Right forelimb (tissue), 1 donor: ENCODE measurements at places on chromosomes 2 and 18.

- no peak for DNase-seq
Measured at GRCh38 chr2:139529080-139529479, 748.9 kb upstream of the NXPH2 start.

GRCh38 chr2:230441227-230441897, 25.4 kb downstream of the SP100 start:
- DNase-seq, result no peak

GRCh38 chr2:191679818-191680600, 2.1 kb downstream of the NABP1 start:
- DNase-seq, result no peak

GRCh38 chr18:75754433-75754832, 326.9 kb upstream of the SMIM21 start:
- DNase-seq, result no peak

DNA sequence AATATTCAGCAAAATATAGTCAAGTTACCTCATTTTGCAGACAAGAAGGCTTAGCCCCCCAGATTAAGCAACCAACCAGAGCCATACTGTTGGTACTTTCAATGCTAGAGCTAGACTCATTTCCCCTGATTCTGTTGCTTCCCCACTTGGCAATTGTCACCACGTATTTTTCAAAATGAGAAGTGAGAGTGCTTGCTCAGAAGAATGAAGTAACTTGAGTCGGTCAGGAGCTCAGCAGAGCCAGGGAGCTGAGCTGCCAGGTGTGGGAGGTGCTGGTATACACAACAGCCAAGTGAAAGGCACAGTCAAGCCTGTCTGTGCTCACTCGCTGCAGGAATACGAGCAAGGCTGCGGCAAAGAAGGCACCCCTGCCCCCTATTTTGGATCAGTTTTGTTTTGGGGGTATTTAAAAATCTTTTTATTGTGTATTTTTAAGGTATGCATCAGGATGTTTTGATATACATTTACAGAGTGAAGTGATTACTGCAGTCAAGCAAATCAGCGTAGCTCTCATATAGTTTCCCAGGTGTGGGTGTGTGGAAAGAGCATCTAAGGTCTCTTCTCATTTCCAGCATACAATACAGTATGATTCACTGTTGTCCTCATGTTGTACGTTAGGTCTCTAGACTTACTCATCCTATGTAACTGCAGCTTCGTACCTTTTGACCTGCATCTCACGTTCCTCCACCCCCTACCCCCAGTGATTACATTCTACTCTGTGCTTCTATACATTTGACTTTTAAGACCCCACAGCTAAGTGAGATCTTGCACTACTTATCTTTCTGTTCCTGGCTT, 62.4 kb downstream of the MRPS9 start:
- no peak for DNase-seq

- no peak for DNase-seq
Measured at GRCh38 chr2:188345831-188346458, 54.3 kb downstream of the GULP1 start.

GRCh38 chr2:7692657-7693161, 775.5 kb downstream of the RNF144A start:
- no peak for DNase-seq

DNA sequence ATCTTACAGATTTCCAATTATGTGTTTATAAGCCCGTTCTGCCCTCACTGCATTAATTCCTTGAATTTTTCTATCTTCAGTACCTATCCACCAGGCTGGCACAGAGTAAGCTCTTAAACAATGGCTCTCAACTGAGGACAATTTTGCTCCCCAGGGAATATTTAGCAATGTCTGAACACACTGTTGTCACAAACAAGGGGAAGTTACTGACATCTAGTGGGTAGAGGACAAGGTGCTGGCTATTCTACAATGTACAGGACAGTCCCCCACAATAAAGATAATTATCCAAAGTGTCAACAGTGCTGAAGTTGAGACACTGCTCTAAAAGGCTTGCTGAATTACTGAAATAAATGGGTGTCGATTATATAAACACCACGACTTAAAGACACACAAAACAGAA, 5.0 kb downstream of the NDUFS1 start:
- DNase-seq, result no peak

- DNase-seq, result no peak
Measured at GRCh38 chr2:150400849-150401248, 86.6 kb downstream of the RND3 start.

- DNase-seq, result no peak
Measured at GRCh38 chr2:188277786-188278185, 13.9 kb upstream of the GULP1 start.

- DNase-seq, result peak; percentile 59
Measured at GRCh38 chr2:129117434-129117833, 798.8 kb upstream of the HS6ST1 start.

DNA sequence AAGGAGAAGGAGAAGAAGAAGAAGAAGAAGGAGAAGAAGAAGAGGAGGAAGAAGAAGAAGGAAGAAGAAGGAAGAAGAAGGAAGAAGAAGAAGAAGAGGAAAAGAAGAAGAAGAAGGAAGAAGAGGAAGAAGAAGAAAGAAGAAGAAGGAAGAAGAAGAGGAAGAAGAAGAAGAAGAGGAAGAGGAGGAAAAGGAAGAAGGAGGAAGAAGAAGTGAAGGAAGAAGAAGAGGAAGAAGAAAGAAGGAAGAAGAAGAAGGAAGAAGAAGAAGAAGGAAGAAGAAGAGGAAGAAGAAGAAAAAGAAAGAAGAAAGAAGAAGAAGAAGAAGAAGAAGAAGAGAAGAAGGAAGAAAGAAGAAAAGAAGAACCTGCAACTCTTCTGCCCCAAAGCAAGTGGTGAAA, 942.0 kb downstream of the DPP10 start:
- no peak for DNase-seq

- no peak for DNase-seq
Measured at GRCh38 chr18:13183359-13183758, 35.2 kb upstream of the LDLRAD4 start.

GRCh38 chr2:12288048-12288447, 428.7 kb upstream of the TRIB2 start:
- DNase-seq, result no peak

GRCh38 chr2:190583507-190584337, 49.2 kb upstream of the NEMP2 start:
- DNase-seq, result no peak

DNA sequence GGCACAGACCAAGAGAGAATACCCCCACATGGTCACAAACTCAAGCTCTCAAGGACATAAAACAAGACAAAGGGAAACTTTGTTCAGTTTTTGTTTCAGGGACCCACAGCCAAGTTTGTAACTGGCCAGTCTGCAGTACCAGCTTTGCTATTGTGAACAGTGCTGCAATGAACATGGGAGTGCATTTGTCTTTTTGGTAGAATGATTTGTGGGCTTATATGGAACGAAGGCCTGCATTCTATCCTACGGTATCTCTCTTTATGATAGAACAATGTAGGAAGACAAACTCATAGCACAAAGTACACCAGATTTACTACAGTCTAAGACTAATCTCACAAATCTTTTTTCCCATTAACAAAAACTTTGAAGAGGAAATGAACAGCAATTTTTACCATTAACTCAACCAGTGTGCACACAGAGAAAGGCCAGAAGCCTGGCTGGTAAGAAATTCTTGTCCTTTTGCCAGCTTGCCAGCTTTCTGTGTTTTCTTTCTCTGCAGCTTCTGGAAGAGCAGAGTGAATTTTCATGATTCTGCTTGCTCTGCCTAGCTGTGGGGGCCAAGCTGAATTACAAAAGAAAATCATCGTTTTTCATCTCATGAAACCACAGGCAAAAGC, 37.1 kb upstream of the FEZ2 start:
- no peak for DNase-seq

- no peak for DNase-seq
Measured at GRCh38 chr18:76314496-76314895, 180.5 kb downstream of the ZNF516 start.

DNA sequence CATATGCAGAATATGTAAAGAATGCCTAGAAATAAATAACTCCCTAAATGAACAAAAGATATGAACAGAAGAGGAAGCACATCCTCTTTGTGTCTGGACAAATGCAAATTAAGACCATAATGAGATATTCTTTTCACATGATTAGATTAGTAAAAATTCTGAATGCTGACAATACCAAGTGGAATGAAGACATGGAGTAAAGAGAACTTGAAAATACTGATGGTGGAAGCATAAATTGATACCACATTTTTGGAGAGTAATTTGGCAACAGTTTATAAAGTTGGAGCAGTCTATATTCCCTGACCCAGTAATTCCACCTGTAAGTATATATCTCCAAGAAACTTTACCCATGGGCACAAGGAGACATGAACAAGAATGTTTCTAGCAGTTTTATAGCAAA, 130.0 kb downstream of the CAPN13 start:
- DNase-seq, result no peak
